ENCODE measurements at places on chromosomes 4 and X.

GRCh38 chr4:7147661-7148310 is 44.6 kb upstream of the SORCS2 start:
- no peak for DNase-seq

DNA sequence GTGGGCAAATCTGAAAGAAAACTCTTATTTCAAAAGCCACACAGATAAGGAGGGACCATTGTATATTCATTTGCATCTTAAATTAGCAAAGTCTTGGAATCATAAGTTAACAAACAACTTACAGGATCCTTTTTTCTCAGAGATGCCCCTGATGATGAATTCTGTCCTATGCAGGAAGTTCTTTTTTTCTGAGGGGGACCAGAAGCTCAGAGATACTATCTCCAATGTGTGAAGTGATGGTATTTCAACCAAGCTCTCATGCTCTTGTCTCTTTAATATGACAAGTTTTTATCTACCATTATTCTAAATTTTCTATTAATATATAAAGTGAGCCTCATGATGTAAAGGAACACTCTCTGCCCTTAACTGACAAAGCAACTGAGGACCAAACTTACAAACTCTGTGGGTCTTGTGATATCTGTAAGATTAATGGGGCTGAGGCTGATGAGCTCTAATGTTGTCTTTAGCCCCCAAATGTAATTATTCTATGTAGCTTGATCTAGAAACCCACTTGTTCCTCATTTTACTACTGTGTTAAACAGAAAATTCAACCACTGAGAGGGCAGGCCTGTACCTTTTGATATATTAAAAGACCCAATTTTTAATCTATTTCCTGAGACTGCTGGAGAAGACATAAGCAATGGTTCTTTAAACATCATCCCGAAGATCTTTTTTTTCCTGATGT is 27.0 kb downstream of the TEC start:
- no peak for DNase-seq

DNA sequence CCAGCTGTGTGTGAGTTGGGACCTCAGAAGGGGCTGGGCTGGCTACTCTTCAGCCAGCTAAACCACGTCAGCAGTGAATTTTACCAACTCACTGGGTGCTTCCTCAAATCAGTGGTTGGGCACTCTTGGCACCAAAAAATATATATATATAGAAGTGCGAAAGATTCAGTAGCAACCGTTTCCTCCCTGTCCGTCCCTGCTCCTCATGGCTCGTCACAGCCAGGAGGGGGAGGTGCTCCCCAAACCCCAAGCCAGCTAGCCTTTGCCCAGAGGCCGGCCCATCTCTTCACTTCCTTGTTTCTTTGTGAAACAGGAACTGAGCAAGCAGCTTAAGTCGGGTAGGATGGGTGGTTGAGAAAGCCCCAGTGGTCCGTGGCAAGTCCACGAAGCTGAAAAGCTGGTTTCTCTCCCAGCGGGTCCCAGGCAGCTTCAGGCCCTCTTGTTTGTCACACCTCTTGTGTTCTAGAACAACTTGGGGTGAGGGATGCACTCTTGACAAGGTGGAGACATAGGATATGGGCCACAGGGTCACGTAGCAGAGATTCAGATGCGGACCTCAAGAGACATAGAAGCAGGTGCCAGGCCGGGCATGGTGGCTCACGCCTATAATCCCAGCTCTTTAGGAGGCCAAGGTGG is 6.8 kb upstream of the SASH3 start:
- DNase-seq, result no peak

DNA sequence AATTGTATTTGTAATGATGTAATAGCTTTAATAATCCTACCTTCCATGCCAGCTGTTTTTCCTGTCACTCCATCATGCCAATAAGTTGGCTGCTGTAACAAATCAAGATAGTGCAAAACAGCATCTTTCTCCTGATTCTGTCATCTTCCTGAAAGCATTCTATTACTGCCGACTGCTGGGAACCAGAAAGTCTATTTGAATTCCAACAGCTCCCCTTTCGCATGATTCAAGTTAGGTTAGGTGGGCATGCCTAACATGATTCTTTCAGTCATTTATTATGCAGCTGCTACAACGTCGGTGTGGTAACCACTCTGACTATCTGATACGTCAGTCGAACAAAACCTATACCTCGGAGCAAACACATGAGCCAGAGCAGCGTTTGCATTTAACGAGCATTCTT is 127.9 kb upstream of the DMD start:
- DNase-seq, result no peak

- DNase-seq, result no peak
Observed at GRCh38 chr4:8911316-8912088, 39.9 kb upstream of the HMX1 start.

- DNase-seq, result no peak
Observed at GRCh38 chr4:183960046-183960420, 54.9 kb downstream of the STOX2 start.

DNA sequence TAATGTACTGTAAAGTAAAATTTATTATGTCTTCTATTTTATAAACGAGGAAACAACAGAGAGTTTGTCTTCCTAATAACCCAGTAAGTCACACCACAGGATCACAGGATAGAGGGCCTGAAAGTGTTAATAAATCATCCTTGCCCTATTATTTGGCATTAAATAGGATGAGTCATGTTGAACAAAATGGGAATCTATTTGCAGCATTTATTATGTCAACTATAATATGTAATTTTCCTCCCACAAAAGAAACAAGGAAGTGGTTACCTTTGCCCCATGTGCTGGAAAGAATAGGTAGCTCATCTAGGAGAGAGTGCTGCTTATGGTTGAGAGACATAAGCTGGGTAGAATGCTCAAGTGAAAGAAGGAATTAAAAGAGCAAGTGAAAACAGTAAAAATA is 237.6 kb upstream of the NDST3 start:
- no peak for DNase-seq

DNA sequence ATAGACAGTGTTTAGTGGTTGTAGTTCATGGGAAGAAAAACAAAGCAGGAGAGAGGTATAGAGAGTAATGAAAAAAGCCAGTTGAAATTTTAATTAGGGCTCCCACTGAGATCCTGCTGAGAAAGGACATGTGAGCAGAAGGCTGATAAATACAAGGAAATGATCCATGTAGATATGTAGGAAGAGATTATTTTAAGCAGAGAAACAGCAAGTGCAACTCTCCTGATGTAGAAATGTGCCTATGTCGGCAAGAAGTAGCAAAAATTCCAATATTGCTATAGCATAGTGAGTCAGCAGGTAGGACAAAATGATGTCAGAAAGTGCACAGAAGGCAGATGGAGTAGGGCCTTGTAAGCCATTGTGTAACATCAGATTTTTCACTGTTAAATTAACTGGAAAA is 1027.3 kb downstream of the PCDH18 start:
- DNase-seq, result no peak

DNA sequence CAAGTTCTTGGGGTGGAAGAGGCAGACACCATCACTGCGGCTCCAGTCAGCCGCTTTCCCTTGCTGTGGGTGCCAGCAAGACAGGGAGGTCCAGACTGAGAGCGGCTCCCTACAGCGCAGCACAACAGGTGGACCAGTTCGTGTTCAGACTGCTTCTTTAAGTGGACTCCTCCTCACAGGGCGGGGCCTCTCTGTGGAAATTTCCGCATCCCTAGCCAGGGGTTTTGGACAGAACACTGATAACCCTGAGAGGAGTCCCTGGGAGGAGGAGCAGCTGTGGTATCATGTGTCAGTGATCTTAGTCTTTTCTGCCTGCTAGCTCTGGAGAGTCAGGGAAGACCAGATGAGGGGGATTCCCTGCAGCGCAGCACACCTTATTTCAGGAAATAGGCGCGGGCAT is 48.5 kb downstream of the MAGEC2 start:
- DNase-seq, result no peak

DNA sequence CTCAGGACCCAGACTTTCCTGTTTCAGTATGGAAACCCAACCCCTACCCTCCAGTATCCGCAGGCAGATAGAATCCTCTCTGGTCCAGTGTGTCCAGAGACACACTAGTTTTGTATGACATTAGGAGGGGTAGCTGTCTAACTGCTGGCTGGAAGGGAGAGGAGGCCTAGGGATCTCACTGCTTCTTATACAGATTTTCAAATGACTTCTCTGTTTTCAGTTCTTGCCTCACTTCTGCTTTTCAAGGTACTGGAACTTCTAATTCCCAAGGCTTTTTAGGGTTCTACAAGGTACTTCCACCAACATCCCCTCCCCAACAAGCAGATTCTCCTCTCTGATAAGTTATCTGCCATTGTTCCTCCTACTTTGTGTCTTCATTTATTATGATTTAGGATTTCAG is 6.1 kb downstream of the SGCB start:
- DNase-seq, result no peak

DNA sequence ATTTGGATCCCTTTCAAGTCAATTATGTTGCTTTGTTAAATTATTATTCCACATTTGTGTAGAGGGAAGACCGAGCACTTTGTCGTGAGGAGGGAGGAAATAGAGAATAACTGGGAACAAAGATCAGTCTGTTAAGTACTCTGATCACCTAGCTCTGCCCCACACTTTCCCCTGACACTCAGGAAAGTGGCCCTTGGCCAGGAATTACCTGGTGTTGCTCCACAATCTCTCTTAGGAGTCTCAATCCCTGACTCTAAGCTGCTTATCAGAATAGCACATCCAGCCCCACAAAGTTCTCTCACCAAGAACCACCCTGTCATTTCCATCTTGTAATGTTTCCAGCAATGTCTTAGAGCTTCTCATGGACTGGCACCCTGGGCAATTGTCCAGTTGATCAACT is 83.8 kb upstream of the BMPR1B start:
- DNase-seq, result no peak

- DNase-seq, result no peak
Observed at GRCh38 chr4:5923376-5923775, 30.5 kb upstream of the CRMP1 start.

- DNase-seq, result no peak
Observed at GRCh38 chr4:39480902-39481695, 22.2 kb downstream of the LIAS start.

GRCh38 chr4:7312691-7313090 is 120.4 kb downstream of the SORCS2 start:
- no peak for DNase-seq

DNA sequence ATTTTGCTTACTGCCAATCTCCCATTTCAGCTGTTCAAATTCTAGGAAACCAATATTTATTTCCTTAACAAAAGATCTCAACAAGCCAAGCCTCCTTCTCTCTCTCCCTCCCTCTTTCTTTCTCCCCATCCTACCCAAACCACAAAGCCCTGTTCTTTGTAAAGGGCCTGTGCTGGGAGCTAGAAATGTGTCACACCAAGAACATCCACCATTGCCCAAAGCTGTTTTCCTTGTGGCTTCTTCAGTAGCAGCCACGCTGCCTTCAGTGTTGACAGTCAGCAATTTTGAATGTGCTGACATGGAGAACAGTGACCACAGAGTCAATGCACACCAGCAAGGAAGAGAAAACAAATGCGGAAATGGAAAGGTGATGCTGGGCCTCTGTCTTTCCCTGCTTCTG is 203.0 kb downstream of the MAML3 start:
- DNase-seq, result no peak

- DNase-seq, result no peak
Observed at GRCh38 chrX:136065044-136065671, 79.9 kb downstream of the SLC9A6 start.

- no peak for DNase-seq
Observed at GRCh38 chr4:188989371-188989770, 850.1 kb downstream of the TRIML1 start.

DNA sequence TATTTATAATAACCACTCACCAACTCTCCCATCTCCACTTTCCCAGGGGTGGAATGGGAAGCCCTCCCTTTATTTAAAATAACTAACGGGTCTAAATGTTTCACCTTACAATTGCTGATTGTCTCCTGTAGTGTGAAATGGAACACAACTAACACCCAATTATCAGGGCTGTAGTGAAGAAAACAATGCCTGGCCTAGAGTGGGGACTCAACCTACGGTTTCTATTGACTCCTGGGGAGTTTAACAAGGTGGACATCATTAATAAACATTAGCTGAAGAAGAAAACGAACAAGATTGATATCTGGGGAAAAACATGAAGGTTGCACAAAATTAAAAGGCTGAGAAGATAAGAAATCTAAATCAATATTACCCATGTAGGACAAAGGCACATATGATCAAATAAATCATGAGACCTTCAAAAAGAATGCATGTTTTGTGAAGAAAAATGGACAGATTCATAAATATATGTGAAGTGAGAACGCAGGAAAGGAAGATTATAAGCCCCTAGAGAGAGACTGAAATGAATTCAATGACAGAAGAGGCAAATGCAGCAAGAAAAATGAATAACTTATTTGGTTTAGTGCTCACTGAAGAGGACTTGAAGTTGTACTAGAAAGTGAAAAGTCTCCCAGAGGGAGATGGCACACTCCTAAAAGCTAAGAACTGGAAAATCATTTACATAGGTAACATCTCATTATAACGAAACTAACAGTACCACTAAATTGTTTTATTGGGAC is 593.0 kb upstream of the AADAT start:
- no peak for DNase-seq

- DNase-seq, result no peak
Observed at GRCh38 chrX:103343105-103343504, 13.1 kb downstream of the TCEAL7 start.

- no peak for DNase-seq
Observed at GRCh38 chr4:176794151-176794550, 1.4 kb upstream of the VEGFC start.

GRCh38 chrX:101658661-101659491 is 774 bp downstream of the ARMCX2 start:
- no peak for DNase-seq

- DNase-seq, result no peak
Observed at GRCh38 chrX:2638279-2638678, 52.8 kb upstream of the CD99 start.

GRCh38 chr4:141913928-141914327 is 277.5 kb downstream of the IL15 start:
- DNase-seq, result no peak

DNA sequence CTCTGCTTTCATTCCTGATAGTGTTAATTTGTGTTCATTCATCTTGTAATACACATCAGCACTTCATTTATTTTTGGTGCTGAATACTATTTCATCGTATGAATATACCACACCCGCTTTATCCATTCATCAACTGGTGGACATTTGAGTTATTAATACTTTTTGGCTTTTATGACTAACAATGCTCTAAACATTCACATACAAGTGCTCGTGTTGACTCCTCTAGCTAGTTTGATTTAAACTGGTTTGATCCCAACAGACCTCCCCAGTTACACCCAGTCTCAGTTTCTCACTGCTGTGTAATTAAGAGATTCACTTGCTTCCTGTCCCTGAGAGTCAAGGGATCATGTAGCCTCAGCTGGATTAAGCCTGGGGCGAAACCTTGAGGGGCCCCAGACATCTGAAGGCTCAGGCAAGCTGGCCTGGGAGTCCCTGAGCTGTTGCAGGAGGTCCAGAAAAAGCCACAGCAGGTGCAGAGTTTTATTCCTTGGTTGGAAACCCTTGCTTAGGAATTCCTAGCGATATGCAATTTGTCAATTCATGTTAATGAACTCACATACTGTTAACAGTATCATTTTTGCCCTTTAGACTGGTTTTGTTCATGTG is 52.8 kb upstream of the CLDN24 start:
- DNase-seq, result no peak

DNA sequence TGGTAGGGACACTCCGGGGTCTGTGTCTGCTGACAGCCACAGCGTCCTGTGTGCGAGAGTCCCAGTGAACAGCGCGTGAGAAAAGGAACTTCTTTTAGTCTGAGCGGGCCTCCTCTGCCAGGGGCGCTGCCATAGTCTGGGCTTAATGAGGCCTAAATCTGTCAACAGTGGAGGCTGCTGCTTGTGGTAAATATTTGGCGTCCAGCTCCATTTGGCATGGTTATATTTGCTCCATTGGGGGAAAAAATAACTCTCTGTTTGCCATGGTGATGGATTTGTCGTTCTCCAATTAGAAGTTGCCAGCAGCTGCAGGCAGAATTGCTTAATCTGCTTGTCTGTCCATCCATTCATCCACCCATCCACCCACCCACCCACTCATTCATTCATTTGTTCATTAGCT is 71.4 kb upstream of the PSAPL1 start:
- no peak for DNase-seq

Data from stimulated activated CD8-positive, alpha-beta memory T cell treated with anti-CD3 and anti-CD28 coated beads, Interleukin-7, amount 100 ng/mL, for 1 hour (primary cell).